ENCODE measurements at places on chromosomes 13 and 19.

DNA sequence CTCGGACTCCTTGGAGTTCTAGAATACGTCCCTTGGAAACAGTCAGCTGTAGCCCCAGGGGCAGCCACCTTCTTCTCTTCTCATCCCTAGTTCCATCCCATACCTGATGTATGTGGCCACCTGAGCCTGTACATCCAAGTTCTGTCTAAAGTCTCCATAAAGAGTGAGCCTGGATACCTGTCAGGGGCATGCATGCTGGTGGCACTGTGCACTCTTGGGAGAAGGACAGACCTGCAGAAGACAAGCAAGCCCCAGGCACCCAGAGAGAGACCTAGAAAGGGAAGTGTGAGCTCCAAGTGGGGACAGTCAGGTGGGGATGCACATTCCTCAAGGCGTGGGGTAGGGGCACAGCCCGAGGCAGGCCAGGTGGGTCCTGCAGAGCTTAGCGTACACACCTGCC lies 21.4 kb downstream of the SIAH3 start:
- no peak for ATAC-seq

DNA sequence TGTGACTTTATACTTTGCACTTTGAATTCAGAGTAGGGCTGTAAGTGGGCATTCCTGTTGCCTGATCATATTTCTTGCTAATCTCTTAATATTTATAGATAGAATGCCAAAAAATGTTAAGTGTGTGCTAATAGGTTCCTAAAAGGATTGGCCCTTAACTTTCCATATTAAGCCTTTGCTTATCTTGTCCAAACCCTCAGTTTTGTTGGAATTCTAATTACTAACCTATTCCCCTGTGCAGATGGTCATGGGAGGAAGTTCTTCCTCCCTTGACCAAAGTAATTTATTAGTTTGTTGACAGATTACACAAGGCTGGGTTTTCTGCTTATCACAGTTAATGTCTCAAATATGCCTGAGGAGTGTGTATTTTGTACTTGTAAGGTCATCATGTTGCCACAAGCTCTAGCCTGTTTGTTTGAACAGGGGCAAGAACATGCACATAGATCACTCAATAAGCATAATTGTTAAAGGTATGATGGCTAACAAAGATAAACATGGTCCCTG lies 541.1 kb upstream of the SPRY2 start:
- ATAC-seq = peak; percentile 37

DNA sequence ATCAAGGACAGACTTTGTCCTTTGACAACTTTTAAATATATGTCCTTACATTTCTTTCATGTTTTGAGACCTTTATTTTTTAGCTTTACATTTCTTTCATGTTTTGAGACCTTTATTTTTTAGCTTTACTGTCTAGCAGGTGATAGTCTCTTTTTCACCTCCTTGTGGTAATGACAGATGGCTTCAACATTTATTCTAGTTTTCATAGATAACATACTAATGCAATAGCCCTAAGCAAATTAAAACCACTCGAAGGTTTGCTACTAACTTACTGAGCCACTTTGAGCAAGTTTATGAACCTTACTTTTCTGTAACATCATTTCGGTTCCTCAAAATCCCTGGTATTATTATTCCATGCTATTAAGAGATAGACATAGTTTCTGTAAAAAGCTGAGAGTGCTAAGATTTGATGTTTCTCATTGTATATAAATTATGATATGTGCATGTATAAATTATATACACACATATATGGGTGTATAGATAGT lies 4.5 kb downstream of the DACH1 start:
- ATAC-seq = no peak

GRCh38 chr19:17419621-17420474 lies at the start of gene MVB12A:
Gene MVB12A (plus strand): TSS chr19:17420047. CDS start chr19:17420136, 89 bp downstream.
- ATAC-seq = peak; percentile 89

- ATAC-seq = no peak
These were observed 6.3 kb downstream of the GPR180 start for GRCh38 chr13:94607939-94608338.

- ATAC-seq = no peak
These were observed 190.1 kb downstream of the GPC5 start for GRCh38 chr13:91588541-91588940.

GRCh38 chr13:48819376-48819775 lies 156.3 kb upstream of the FNDC3A start:
- no peak for ATAC-seq

DNA sequence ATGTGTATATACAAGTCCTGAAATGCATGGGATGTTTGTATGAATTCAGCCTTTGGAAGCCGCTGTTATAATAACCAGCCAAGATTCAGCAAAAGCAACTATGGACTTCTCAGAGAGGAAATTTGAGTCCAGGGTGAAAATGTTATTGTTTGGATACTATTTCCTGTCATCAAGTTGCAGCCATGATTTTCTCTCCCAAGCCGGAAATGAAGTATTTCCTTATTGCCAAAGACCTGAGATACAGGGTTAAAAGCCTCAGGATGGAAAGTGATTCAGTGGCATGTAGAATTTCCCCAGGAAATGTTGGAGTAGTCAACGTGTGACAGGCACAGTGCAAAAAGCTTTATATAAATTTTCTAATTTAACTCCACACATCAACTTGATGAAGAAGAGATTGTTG lies 133.9 kb downstream of the IRS2 start:
- ATAC-seq = no peak

DNA sequence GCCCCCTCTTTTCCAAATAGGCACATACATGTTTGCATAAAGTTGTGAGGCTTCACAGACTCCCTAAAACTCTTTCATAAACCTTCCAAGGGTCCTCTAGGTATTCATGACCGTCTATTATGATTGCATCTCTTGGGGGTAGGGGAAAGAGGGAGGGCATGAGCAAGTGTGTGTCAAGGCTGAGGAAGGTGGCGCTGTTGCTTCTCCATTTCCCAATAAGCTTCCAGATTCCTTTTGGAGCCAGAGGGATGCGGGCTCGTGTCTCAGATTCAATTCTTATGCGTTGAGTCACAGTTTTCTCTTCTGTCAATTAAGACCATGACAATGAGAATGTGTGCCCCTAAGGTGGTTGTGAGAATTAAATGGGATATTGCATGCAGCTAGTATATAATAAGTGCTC lies 51.0 kb upstream of the CYP2A7 start:
- no peak for ATAC-seq

DNA sequence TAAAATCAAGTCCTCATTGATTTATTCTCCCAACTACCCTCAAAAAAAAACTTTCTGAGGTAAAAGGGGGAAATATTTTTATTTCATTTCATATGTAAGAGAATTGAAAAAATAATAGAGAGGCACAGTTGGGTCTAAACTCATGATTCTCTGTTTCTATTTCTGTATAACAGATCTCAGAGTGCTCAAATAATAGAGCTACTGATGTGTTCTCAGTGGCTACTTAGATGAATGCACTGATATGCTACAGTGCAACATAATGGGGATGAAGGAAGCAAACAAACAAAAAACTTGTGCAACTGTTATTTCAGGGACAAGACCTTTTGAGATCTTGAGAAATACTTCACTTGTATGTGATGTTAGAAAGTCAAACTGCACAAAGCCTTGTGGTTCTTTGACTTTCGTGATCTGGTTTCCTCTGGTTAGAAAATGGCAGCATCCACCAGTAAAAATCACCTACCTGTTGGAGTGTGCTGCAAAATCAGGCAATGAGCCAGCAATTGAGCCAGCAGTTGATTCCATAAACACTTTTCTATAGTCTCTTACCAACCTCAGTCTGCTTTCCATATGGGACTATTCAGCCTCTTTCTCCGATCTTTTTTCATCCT lies 9.7 kb upstream of the DACH1 start:
- ATAC-seq = no peak

GRCh38 chr13:106259928-106260327 lies 275.5 kb downstream of the EFNB2 start:
- ATAC-seq = no peak

DNA sequence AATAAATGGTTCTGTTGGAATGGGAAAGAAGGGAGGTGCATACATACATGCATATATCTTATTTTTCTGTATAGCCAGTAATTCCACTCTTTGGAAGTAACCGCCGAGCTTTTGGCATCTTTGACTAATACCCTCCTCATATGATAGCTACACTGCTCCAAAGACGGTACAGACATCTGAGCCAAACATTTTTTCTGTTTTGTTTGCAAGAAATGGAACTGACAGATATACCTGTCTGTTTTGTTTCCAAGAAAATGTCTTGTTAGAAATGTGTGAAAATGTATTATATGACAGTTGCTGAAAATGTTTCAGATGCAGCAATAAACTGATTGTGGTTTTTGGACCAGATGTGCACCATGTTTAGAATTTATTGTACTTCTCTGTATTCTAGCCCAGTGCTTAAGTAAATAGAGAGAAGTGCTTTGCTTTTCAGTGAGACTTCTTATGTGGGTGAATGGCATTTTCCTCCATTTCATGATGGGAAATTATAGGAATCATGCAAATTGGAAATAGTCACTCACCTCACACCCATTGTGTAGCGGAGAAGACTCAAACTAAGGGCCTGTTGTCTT lies 396.9 kb downstream of the KCNRG start:
- ATAC-seq = no peak

GRCh38 chr13:98180092-98180491 lies 3.0 kb upstream of the RNF113B start:
- ATAC-seq = no peak

Data from motor neuron (in vitro differentiated cells).